ENCODE measurements at places on chromosomes 7 and 10. TPM values are rescaled to one million over a fixed set of nuclear protein-coding genes. Genes with fewer than 3 reads are reported as not detected.

The TUBB8 gene
- not detected for total RNA-seq

GRCh38 chr10:69861251-69862240 is 59.8 kb downstream of the COL13A1 start:
- no peak for ATAC-seq

DNA sequence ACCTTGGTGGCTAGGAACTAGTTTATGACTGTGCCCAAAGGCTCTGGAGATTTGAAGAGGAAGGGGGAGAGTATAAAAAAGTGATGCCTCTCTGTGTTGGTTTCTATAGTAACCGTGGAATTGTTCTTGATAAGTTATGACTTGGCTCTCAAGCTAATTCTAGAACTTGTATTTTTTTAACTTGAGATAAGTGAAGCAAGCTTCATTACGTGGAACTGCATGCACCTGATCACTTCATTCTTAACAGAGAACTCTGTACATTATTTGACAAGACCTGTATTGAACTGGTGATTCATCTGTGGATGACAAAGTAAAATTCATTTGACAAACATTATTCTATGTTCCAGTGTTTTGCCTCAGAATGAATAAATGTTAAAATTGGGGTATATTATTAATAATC is 1452.2 kb downstream of the REEP3 start:
- ATAC-seq = no peak

- no peak for ATAC-seq
These were observed 45.7 kb downstream of the BEND7 start for GRCh38 chr10:13483073-13483472.

- ATAC-seq = peak; percentile 67
These were observed 52.3 kb upstream of the ENO4 start for GRCh38 chr10:116796910-116797513.

GRCh38 chr10:18293536-18294510 is 153.6 kb downstream of the CACNB2 start:
- ATAC-seq = no peak

DNA sequence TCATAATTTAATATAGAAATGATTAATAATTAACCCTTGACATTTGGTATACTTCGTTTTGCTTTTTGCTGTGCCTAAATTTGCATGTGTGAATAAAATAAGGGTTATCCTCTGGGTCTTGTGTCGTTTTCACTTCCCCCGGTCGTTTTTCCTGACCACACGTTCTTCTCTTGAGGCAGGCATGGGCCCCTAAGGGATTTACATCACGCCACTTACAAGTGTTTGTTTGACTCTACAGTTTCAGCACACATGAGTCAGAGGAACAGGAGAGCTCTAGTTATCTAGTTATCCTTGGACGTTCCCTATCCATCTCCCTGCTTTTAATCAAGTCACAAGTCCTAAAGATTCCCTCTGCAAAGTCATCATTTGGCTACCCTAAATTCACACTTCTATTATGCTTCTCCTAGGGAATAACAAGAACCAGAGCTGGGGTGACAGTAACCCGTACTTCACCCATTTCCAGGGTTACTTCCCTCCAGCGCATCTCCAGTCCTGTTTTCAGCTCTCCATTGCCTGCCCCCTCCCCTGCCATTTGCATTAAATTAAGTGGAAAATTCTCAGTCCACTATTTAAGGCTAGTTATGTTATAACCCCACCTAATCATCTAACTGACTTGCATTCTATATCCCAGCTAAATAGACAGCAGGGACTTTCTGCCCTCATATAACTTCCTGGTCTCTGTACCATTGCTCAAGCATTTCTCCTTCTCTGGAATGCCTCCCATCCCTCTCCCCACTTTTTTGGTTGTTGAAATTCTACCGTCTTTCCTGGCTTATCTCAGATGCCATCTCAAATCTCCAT is 206.9 kb downstream of the PTEN start:
- no peak for ATAC-seq

- no peak for ATAC-seq
These were observed 931.2 kb upstream of the C7orf33 start for GRCh38 chr7:147659036-147659995.

DNA sequence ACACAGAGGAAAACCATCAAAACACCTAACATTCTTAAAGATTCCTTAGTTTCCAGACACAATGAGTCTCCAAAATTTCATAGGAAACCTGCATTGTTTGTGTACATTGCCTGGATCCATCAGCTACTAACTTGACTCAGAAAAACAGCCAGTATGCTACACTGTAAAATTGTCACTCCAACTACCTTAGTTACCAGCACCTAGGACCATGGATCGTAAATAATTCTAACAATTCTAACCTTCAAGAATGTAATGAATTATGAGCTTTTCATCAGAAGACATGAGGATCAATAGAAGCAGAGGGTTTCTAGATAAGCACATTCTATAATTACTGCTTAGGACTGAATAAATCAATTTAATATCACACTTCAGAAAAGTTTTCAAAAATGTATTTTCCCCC is 851.5 kb downstream of the SORCS1 start:
- ATAC-seq = no peak

The TCF7L2 gene
- 1.1 TPM for total RNA-seq

The C10orf120 gene
- total RNA-seq = not detected

DNA sequence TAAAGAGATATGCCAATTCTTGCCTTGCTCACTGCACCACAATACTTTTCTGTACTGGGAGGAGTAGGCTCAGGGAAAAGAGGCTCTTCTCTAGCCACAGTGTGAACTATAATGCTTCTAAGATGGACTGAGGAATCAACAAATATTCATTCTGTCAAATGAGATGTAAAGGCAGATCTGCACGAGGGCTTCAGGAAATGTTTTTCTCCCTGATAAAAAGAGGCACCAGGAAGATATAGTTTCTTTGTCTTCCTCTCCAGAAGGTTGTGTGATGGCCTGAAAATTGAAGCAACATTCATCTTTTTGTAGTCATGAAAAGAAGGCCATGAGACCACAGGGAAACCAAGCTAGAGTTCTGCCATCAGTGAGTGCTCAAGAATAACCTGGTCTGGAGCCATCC is 79.1 kb upstream of the NME8 start:
- ATAC-seq = no peak

- ATAC-seq = no peak
These were observed 190.0 kb downstream of the KCND2 start for GRCh38 chr7:120462991-120463390.

- peak; percentile 62 for ATAC-seq
These were observed 492 bp downstream of the COG5 start for GRCh38 chr7:107563081-107563774.

The IFIT1B gene
- total RNA-seq = not detected

DNA sequence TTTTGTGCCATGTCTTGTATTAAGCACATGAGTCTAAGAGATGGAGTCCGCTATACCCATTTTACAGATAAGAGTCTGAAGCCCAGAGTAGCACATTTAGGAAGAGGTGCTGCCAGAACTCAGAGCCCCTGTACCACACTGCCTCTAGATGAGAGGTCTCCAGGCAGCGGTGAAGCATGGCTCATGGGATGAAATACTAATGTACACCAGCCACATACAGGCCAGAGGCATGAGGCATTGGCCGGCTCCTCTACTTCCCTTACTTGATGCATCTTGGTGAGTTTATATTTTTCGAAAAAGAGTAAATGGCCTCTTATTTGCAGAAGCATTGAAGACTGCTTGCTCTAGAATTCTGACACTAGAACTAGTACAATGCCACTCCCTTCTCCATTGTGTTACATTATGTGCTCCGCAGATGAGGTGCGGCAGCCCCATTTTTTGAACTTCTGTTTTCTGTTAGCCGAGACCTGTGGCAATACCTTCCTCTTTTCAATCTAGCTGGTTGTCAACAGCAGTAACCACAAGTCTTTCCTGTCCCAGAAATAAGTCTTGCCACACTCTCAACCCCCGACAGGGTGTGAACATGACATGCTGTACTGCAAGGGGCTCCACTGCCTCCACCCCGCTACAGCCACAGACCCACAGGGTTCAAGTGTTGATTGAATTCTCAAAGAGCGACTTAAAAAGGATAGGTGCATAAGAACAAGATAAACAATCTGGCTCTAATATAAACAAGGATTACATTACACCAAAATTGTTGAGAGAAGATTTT is 145.3 kb downstream of the CELF2 start:
- ATAC-seq = peak; percentile 57

- no peak for ATAC-seq
These were observed 2.8 kb downstream of the TFEC start for GRCh38 chr7:116027786-116028185.

- ATAC-seq = no peak
These were observed 294.3 kb upstream of the PFKP start for GRCh38 chr10:2772816-2773631.

DNA sequence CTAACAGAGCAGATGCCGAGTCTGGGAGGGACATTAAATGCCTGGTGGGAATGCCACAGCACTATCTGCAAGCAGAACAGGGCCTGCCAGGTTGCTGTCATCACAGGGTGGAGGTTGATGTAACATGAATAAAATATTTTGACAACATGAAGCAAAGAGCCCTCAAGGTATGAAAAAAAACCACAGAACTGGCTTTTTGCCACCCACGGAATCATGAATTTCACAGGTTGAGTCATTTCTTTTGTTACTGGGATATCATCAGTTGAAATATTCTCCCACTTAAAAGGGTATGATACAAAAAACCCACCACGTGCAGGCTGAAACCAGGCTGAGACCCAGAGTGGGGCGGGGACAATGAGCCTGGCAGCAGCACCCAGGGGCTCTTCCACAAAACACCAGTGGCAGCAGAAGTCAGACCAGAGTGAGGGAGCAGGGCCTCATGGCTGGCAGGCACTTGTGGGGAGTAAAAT is 220.1 kb downstream of the TNS3 start:
- peak; percentile 37 for ATAC-seq

The SHTN1 gene
- total RNA-seq = 0.13 TPM

GRCh38 chr10:44310762-44311562 is 73.9 kb downstream of the CXCL12 start:
- ATAC-seq = peak; percentile 92

The ARHGAP22 gene
- 0.32 TPM for total RNA-seq

DNA sequence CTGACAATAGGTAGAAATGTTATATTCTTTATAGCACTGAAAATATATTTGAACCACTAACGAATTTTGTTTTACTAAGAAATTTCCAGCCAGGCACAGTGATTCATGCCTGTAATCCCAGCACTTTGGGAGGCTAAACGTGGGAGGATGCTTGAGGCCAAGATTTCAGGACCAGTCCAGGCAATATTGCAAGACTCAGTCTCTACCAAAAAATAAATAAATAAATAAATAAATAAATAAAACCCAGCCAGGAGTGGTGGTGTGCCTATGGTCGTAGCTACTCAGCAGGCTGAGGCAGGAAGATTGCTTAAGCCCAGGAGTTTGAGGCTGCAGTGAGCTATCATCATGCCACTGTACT is 39.8 kb downstream of the PIP4K2A start:
- no peak for ATAC-seq

DNA sequence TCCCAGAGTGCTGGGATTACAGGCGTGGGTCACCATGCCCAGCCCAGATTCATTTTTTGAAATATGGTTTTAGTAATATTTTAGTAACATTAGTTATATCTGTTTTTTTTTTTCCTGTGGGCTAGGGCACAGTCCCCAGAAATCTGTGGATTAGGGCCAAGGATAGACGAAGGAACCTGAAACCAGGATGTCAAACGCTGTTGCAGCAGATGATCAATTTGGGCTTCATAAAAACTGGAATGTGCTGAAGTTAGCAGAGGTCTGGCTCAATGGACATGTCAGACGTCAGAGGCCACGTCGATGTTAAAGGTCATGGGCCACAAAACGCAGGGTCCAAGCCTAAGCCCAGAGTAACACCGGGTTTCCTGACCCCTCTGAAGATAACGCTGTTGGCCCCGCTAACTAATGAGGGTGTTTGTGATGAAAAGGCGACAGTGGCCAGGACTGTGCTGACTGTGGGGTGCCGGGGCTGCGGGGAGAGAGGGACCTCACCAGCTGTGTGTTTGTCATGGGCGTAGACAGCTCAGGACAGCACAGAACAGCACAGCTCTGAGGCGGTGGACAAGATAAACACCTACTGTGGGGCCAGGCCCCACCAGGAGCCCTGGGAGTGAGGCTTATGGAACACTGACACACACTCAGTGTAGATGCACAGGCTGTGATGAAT is 23.8 kb upstream of the GTPBP4 start:
- ATAC-seq = no peak

DNA sequence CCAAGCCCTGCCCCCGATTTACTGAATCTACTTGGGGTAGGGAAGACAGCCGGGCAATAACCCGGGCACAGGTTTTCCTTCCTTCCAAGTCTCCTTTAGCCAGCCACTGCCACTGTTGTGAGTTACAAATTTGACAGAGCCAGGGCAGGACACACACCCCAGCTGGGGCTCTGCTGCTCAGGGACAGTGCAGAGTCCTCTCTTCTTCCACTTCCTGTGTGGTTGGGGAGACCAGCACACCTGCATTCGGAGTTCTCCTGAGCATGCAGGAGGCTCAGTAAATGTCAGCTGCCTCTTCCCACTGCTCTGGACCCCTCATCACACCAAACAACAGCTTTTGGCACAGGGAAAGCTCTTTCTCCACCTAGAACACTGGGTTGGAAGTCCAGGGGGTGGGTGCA is 21.3 kb downstream of the CHST15 start:
- ATAC-seq = no peak

- ATAC-seq = no peak
These were observed 652.8 kb upstream of the PFKP start for GRCh38 chr10:2414562-2414961.

The ZNF398 gene
- total RNA-seq = 13.8 TPM

DNA sequence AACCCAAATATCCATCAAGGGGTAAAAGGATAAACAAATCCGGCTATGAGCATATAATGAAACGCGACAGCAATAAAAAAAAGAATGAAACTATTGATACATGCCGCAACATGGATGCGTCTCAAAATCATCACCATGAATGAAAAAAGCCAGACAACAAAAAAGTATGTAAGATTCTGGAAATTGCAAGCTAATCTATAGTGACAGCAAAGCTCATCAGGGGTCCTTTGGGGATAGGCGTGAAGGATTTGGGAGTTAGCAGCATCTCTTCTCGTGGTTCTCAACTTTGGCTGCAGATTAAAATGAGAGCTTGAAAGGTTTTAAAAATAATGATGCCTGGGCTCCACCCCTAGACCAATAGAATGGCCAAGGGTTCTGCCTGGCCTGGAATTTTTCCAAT is 46.0 kb upstream of the ELN start:
- ATAC-seq = no peak

- no peak for ATAC-seq
These were observed 113.3 kb downstream of the EBF3 start for GRCh38 chr10:129850790-129851189.

- ATAC-seq = no peak
These were observed 157.2 kb downstream of the SH2D4B start for GRCh38 chr10:80694930-80695329.

Measured in activated T-helper 17 cell treated with anti-CD3 and anti-CD28 coated beads, Interleukin-2, amount 50 U/mL, for 72 hours (primary cell).